ENCODE measurements at places on chromosomes 4 and X.

- no peak for DNase-seq
These were observed 45.4 kb downstream of the INTS12 start for GRCh38 chr4:105662935-105663675.

DNA sequence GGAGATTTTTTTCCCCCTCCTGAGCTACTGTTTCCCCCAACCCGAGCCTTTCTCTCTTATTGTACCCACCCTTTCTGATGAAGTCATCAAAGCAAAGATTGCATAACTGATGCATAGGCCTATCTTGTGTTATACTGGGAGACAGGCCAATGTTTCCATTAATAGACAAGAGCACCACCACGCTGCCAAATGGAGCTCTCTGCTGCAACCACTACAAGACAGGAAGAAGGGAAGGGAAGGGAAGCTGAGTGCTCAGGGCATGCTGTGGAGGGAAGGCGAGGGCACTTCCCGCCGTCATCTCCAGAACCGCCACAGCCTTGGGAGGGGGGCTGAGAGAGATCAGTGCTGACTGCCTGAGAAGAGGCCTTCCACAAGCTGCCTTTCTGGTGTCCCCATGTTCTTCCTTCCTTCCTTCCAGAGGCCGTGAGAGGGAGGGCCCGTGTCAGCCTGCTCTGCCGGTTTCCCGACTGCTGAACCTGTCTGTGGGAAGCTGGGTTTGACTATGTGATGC lies 75.0 kb downstream of the MGST2 start:
- DNase-seq: no peak

DNA sequence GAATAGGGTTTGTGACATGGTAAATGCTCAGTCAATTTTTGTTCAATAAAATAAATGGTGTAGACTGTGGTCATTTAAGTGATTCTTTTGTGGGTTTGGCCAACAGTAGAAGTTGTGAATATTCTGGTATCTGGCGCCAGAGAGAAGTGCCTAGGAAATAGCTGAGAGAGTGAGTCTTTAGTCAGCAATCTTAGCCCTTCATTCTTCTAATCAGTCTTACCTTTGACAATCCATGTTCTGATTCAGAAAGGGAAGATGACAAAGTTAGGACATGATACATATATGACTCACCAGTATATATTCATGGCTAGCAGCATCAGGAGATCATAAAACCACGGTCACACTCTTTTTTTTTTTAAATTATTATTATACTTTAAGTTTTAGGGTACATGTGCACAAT lies 141.8 kb upstream of the PCDH18 start:
- DNase-seq: no peak

GRCh38 chrX:45513042-45513441 lies 312.4 kb upstream of the DIPK2B start:
- DNase-seq: no peak

DNA sequence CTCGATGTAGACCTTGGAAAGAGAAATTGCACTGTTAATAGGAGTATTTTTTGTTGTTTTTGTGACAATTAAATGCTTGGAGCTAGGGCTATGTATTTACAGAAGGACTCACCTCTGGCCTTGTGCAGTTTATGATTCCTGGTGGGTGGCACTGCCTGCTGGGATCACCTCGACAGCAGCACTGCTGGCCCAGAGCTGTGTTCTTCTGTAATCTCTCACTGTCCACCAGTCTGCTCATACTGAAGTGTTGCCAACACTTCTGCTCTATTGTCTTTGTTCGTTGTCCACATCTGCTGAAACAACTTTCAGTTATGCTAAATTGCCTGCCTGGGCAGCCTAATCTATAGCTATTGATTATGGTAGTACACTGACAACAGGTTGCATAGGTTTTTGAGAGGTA lies 194.4 kb upstream of the ANK2 start:
- no peak for DNase-seq

DNA sequence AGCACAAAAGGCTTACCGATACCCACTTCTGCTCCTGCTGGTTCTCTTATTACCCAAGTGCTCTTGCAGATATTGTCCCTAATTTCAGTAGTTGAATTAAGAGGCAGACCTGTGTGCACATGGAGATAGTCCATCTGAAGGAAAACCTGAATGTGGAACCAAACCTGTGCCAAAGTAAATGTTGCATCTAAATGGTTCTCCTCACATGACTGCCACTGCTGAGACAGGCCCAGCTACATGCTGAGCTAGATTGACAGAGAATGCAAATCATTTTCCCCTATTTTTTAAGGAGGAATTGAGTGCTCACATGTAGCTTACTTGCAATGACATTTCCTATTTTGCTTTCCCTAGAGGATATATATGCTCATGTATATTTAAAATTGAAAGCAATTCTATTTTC lies 609.1 kb upstream of the TECRL start:
- DNase-seq: no peak

DNA sequence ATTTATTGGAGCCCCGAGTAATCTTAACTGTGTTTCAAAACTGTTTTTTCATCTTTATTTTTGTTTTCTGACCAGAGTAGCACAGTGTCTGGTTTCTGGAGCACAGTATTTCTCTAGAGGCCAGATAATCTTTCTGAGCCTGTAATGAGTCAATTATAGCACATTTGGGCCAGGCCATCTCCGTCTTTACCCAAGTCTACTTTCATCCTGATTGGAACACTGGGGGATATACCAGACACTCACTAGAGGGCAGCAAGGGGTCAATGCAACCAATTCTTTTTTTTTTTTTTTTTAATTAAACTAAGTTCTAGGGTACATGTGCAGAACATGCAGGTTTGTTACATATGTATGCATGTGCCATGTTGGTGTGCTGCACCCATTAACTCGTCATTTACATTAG lies 282.0 kb downstream of the ARHGAP24 start:
- DNase-seq: no peak

- no peak for DNase-seq
These were observed 32.9 kb downstream of the EREG start for GRCh38 chr4:74397748-74398426.

DNA sequence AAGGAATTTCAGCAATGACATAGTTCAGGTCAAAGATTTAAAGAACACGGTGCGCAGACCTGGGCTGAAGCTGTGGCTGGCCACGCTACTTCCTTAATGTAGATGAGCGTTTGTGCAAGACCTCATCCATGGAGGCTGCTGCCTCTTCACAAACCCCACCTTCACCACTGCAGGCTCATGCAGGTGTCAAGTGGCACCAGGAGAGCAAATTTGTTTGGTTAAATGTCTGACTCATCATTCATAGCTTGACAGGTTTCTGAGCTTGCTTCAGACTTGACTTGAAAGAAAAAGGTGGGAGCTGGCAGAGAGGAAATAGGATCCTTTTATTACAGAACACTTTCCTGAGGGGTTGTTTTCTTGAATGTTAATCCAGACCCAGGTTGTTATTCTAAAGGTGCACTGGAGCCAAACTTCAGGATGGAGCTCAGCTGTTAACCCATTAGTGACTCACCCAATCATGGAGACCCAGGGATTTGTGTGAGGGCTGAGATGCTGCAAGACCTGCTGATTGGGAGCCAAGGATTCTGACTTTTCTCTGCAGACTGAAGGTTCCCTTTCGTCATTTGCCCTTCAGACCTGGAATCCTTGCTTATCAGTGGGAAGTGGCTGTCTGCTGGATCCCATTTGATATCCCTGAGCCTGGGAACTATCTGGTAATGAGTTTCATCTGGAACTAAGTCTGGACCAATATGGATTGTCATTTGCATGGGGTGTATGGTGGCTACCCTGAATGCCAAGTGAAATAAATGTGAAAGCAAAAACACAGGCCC lies 315.3 kb downstream of the PTTG2 start:
- peak; percentile 84 for DNase-seq

- DNase-seq: no peak
These were observed 17.3 kb downstream of the PHKA2 start for GRCh38 chrX:18966624-18967023.

DNA sequence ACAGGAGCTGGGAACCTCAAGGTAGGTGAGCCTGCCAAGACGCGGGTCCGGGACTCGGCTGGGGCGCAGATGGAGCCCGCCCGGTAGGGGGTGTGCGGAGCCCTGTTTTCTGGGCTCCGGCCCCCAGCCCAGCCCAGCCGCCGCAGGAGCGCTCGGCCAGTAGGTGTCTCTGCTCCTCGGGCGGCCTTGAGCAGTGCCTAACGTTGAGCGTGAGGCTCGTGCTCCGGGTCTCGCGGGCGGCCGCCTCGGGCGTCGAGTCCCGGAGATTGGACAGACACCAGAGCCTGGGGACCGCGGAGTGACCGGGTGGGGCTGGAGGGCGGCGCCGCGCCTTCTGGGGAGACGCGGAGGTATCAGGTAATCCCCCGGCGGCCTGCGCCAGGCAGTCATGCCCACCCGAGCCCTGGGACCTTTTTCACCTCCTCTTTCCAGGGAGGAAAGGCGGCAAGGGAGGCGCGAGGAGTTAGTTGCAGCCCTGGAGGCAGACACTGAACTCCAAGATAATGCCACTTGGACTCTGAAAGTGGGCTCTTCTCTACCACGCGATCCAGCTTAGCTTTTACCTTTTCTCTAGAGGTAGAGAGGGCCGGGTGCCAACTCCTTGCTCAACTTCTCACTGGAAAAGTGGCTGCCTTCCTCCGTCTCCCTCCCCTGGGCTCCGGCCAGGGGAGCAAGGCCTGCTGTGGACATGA lies 14.5 kb upstream of the FGG start:
- DNase-seq: peak; percentile 63

DNA sequence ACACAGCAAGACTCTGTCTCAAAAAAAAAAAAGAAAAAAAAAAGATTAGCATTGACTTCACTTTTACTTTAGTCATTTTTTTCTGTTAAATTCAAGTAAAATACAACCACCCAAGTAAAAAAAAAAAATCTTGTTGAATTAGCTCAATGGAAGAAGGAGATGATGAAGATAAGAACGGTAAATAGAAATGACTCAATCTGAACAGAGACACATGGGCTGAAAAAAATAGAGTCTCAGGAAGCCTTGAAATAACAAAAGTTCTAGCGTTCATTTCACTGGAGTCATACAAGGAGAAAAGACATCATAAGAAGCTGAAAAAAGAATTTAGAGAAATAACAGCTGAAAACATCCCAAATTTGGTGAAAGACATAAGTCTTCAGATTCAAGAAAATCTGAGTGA lies 75.5 kb downstream of the CASP3 start:
- no peak for DNase-seq
